NCI-H1092 treated with DMSO at 0.1 percent for 48 hours (cell line): ENCODE measurements at places on chromosomes 5 and 9.

GRCh38 chr5:141420855-141421488, at the start of gene PCDHGA11:
Gene PCDHGA11, plus strand, starts transcription at chr5:141421051. Its CDS starts 177 bp downstream, at chr5:141421228.
- no peak for DNase-seq

DNA sequence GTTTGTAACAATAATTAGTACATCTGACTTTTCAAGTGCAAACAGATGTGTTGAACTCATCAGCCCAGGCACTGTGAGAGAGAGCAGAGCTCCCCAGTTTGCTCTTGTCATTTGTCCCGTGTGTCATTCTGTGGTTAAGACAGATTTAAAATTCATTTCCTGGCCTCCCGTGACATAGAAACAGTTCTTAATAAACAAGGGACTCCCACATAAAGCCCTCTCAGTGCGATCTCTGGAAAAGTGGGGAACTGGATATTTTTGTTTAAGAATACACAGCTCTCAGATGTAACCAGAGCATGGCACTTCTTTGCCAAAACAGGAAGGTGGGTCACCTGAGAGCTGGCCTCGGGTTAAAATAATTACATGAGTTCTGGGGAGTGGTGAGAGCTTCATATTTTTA, 58.6 kb downstream of the PRKACG start:
- DNase-seq = no peak

DNA sequence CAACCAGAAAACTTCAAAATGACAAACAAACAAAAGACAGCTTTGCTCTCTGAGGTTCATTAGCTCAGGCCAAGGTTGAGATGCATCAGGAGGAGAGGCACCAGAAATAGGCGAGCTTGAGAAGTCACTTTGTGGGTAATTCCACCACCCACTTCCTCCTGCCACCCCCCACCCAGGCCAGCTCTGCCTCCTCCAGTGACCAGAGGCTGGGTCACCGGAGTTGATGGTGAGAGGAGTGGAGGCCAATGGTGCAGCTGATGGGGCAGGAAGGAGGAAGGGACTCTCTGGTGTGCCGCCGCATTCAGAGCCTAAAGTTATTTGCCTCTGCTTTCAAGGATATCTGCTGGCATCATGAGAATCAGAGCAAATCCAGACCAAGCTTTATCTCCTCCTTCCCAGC, 73.8 kb upstream of the ASTN2 start:
- no peak for DNase-seq

DNA sequence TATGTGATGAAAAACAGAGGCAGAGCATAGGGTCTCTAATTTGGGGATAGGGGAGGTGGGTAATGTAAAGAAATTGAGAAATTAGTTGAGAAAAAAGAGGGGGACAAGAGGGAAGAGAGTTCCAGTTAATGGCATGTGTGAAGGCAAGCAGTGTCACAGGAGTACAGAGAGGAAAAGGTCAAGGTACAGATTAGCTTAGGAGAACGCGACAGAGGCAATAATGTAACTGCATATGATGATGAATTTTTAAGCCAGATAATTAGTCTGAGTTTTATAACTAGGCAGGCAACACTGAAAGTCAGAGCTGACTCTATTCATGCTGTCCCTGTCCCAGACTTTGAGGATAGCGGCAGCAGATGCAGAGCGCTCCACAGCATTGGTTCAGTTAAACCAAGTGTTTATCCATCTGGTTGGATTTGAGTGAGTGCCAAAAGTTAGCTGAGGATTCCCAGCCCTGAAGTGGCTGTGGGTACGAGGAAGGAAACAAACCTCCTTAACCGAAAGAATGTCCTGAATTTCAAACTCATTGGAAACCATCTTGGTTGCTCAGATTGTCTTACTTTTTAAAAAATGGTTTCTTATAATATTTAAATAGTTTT, 315.2 kb downstream of the ARHGAP26 start:
- peak; percentile 65 for DNase-seq

DNA sequence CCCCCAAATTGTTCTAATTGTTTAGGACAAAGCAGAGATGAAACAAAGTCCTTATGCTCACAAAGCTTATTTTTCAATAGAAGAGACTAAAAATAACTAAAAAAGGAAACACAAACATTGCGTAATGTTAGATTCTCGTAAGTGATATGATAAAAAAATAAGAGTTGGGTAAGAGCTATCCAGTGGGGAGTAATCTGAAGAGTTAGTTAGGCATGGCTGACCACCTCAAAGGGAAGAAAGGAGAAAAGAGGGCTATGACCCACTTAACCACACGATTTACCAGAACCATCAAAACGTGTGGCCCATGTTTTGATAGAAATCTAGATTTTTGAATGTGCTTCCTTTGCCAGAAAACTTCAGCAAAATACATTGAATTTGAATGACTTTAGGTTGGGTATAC, 1296.8 kb upstream of the NUDT12 start:
- DNase-seq = no peak

DNA sequence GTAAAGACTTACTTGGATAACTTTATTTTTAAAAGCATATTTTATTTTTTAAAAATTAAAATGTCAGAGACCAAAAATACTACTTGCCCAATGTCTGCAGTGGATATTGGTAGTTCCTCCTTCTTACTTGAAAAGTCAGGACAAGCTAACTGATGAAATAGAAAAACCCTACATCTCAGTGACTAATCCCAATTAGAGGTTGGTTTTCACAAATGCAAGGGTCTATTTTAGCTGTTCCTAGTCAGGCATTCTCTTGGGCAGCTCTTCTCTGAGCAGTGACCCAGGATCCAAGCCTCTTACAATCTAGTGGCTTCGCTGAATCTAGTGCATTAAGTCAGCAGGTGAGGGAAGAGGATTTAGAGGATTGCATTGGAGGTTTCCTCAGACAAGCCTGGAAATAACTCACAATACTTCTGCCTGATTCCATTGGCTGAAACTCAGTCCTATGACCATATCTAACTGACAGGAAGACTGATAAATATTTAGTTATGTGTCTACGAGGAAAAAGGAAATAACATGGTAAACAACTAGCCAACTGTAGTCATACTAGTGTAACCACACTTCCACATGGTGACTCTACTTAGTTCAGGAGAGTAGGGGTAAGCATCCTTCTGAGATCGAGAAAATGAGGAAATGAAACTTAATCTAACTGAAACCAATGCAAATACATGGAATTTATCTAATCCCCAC, 34.2 kb upstream of the MIER3 start:
- no peak for DNase-seq

DNA sequence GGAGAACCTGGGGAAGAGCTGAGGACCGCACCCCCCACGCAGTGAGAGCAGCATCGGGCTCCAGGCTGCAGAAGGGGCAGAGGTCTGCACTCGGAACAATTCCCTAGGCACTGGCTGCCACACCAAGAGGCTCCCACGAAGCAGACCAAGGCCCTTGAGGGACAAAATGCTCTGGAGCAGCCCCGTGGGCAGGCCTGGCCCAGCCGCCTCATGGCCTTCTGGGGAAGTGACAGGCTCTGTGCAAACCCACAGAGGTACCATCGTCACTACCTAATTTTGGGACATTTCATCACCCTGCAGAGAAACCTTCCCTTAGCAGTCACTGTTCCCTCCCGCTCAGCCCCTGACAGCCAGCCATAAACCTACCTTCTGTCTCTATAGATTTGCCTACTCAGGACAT, 15.9 kb downstream of the FBXW5 start:
- no peak for DNase-seq

- peak; percentile 87 for DNase-seq
Measured at GRCh38 chr5:3393920-3394597, 201.6 kb upstream of the IRX1 start.

DNA sequence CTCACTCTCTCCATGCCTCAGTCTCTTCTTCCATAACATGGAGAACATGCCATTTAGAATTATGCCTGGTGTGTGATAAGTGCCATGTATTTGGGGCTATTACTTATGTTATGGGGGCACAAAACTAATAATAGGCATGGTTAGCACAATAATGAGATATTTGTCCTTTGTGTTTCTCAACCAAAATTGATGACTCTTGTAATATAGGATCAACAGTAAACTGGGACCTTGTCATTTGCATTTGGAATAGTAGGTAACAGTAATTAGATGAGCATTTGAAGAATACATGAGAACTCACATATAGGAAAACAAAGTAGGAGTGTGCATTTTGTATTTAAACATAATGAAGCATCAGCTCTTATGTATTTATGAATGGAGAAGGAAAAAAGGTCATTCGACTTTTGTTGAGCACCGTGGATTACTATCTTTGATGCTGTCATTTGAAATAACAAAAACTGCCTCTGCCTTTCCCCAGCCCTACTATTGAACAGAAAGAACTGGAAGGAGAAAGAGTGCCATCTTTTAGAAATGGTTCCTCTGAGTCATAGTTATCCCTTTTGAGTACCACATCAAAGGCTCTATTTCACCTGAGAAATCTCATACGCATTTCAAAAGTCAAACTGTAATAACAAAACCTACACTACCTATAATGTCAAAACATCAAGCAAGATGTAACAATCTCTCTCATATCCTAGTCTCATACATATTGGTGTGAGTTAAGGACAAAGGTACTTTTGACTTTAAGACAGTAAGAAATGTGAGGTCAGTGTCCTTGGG, 655.2 kb downstream of the PDE4D start:
- DNase-seq = no peak

GRCh38 chr9:93899609-93900435, 55.3 kb downstream of the BARX1 start:
- DNase-seq = no peak

- no peak for DNase-seq
Measured at GRCh38 chr9:95793924-95794828, 81.3 kb upstream of the ERCC6L2 start.

GRCh38 chr5:157961896-157962590, 103.1 kb upstream of the CLINT1 start:
- peak; percentile 59 for DNase-seq

- DNase-seq = no peak
Measured at GRCh38 chr9:96513622-96514021, 63.7 kb downstream of the HABP4 start.

- no peak for DNase-seq
Measured at GRCh38 chr9:132663851-132664250, 5.9 kb downstream of the DDX31 start.

- DNase-seq = no peak
Measured at GRCh38 chr9:3447143-3447542, 78.7 kb downstream of the RFX3 start.

GRCh38 chr9:5988265-5988664, 27.2 kb downstream of the RANBP6 start:
- no peak for DNase-seq

DNA sequence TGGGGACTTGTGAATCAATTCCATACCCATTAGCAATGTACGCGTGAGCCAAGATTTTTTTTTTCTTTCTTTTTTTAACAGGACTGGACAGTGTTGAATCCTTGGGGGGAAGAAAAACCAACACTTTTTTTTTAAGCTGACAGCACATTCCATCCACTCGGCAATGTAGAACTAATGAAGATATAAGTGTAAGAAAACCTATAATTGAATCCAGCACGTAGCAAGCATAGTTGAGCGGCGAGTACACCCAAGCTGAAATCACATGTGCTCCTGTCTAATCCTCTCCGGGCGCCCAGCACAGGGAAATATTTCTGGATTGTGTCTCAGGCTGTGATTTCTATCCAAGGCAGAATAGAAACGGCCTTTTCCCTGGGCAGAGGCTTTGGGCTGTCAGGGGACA, 118.2 kb downstream of the BOD1 start:
- DNase-seq = no peak

DNA sequence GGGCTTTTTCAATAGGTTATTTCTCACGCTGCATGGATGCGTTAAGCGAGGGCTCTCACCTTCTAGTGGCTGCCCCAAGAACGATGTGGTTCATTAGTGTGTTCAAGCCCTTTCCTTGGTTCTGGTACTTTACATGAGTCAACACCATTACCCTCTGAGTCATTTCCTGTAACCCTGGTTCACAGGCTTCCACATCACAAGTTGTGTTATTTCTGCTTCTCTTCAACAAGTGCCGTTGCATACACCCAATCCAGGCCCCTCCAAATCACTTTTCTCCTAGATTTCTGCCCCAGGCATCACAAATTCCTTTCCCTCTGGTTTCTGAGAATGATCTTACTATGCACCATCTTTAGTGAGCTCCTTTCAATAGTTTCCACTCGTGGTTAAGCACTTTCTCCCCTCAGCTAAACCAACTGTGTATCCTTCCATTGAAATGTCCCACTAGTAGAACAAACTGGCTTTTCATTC, 69.5 kb upstream of the RAD23B start:
- DNase-seq = no peak

- no peak for DNase-seq
Measured at GRCh38 chr9:130421154-130421801, 23.5 kb upstream of the ASS1 start.

DNA sequence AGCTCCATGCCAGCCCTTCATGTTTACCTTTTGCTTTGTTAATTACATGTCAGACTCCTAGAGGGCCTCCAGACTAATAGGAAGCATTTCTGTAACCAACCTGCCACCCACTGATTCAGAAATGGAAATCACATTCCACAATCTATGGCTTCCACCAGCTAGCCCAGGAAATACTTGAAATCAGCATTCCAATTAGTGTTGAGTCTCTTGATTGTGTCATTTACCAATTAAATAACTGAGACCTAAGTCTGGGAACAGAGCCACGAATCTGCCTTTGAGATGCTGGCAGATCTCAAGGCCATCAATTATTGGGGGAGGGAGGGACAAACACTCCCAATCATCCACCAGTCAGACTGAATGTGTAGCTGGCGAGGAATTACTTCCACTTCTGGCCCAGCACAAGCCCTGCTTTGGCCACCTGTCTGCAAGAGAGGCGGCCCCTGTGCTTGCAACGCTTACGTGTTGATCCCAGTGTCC, 27.4 kb upstream of the SAP30L start:
- DNase-seq = peak; percentile 49

DNA sequence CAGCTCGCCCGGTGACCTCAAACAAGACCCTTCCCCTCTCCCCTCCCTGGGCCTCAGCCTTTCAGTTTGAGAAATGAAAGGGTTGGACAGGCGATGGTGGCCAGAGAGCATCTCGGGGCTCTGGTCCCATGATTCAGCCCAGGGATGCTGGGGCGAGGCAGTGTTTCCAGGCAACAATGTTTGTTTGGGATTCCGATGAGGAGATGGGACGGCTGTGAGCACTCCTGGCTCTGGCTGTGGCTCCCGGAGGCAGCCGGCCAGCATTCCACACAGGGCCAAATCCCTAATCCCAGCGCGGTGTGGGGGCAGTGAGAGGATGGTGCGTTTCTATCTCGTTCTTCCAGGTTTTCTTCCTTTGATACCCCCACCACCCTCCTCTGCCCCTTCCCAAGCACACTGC, 66.0 kb downstream of the HMCN2 start:
- DNase-seq = no peak

- DNase-seq = no peak
Measured at GRCh38 chr9:1100945-1101344, 50.8 kb downstream of the DMRT2 start.

GRCh38 chr5:166624573-166624972, 1666.9 kb upstream of the WWC1 start:
- DNase-seq = no peak

DNA sequence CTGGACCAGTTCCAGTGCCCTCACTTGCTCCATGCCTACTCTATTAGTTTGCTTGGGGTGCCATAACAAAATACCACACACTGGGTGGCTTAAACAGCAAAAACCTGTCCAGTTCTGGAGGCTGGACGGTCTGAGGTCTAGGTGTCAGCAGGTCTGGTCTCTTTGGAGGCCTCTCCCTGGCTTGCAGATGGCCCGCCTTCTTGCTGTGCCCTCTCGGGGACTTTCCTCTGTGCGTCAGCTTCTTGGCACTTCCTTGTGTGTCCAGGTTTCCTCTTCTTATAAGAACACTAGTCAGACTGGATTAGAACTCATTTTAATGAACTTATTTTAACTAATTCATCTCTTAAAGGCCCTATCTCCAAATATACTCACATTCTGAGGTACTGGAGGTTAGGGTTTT, 97.2 kb downstream of the CARTPT start:
- no peak for DNase-seq
